ENCODE measurements at places on chromosomes 7 and 10.

GRCh38 chr7:92830532-92831110, 5.8 kb downstream of the CDK6 start:
- no peak for DNase-seq

DNA sequence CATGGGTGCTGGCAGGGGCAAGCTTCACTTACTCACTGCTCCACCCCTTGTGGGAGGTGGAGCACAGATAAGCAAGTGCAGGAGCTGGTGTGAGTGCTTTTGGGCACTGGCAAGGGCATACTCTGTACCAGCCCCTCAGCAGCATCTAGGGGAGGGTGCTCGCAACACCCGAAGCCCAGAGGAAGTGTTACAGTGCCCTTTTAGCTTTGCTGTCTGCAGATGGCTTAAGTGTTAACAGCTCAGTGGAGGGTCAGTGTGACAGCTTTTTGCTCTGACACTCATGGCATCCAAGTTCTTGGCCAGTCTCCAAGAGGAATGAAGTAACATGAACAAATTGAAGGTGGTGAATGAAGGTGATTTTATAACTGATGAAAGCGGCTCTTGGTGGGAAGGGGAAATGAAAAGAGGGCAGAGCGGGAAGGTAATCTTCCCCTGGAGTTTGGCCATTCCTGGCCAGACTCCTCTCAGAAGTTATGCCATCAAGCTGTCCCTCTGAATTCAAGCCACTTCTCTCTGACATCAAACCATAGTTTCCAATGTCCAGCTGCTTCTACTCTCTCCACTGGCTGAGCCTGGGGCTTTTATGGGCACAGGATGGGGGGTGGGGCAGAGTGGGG, 862.5 kb downstream of the KCNMA1 start:
- DNase-seq: no peak

DNA sequence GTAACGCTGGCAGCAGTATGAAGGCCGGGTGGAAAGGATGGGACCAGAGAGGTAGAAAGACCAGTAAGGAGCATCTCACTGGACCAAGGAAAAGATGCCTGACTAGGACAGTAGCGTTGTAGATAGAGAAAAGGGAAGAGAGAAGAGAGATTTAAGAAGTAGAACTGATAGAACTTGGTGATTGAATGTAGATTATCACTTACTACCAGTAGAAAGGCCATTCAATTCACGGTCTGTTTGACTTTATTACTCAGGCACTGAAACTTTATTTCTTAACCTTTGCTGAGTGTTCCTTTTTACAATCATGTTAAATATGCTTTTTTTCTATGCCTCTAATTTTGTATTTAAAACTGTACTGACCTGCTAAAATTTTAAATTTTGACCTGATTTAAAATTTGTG, 12.2 kb downstream of the MCU start:
- DNase-seq: no peak

DNA sequence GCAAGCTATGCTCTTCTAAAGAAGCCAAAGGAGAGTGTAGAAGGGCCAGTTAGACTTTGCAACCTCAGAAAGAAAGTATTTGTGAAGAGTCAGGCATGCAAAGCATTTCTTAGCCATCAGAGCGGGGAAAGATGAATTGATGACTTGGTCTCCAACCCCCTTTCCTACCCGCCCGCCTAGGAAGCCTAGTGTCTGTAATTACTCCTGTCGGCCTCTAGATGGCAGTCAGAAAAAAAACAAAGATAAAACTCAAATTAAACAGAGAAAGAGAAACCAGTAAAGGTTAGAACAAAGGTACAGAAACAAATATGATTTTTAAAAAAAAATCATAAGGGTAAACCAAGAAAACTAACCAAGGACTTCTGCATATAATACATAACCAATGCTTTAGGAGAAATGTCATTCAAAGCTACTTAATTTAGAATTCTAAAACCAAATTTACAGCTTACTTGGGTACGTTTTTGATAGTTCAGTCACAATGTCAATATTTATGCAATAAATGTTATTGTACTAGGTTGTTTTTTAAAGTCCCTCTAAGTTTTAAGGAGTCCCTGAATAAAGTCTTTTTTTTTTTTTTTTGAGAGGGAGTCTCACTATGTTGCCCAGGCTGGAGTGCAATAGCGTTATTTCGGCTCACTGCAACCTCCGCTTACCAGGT, 97.6 kb downstream of the LYZL1 start:
- DNase-seq: no peak

GRCh38 chr10:76041551-76041950, 610.1 kb downstream of the LRMDA start:
- DNase-seq: no peak
